ENCODE measurements at places on chromosomes 13 and 19. TPM values are rescaled to one million over a fixed set of nuclear protein-coding genes. Genes with fewer than 3 reads are reported as not detected.

DNA sequence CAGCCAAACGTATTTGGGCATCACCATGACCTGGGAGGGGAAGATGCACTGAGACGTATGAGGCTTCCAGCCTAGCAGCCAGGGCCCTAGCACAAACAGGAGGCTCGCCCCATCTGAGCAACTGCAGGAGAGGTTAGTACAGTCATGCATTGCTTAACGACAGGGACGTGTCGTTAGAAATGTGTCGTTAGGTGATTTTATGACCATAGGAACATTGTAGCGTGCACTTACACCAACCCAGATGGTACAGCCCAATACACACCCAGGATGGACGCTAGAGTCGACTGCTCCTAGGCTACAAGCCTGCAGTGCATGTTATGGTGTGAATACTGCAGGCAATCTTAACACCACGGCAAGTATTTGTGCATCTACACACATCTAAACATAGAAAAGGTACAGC lies 9.3 kb downstream of the CD177 start:
- no peaks in the 10 kb centered on the region for H3K36me3 ChIP-seq
- no peaks in the 10 kb centered on the region for H3K4me1 ChIP-seq
- H3K27me3 ChIP-seq, result no peaks in the 10 kb centered on the region
- DNase-seq, result no peak

- H3K4me3 ChIP-seq, result no peak overlapping the region
- no peaks in the 10 kb centered on the region for H3K36me3 ChIP-seq
- DNase-seq, result no peak
- H3K4me1 ChIP-seq, result no peaks in the 10 kb centered on the region
- no peak overlapping the region for H3K27ac ChIP-seq
- H3K27me3 ChIP-seq, result no peaks in the 10 kb centered on the region
These were observed 21.7 kb upstream of the CALM3 start for GRCh38 chr19:46579361-46579879.

GRCh38 chr19:49216071-49216470 lies 58.5 kb downstream of the TRPM4 start:
- peaks cover 9% of the 10 kb centered on the region for H3K36me3 ChIP-seq
- no peak overlapping the region for H3K4me3 ChIP-seq
- no peaks in the 10 kb centered on the region for H3K27me3 ChIP-seq
- no peak overlapping the region for H3K27ac ChIP-seq
- H3K4me1 ChIP-seq, result no peaks in the 10 kb centered on the region
- no peak for DNase-seq

- H3K36me3 ChIP-seq, result peaks cover 9% of the 10 kb centered on the region
- no peaks in the 10 kb centered on the region for H3K27me3 ChIP-seq
- H3K27ac ChIP-seq, result no peak overlapping the region
- DNase-seq, result no peak
- H3K4me1 ChIP-seq, result peaks cover 29% of the 10 kb centered on the region
- H3K4me3 ChIP-seq, result no peak overlapping the region
These were observed 112.9 kb downstream of the LRCH1 start for GRCh38 chr13:46665633-46666482.

- H3K27ac ChIP-seq, result no peak overlapping the region
- H3K27me3 ChIP-seq, result no peaks in the 10 kb centered on the region
- H3K4me1 ChIP-seq, result no peaks in the 10 kb centered on the region
- H3K36me3 ChIP-seq, result no peaks in the 10 kb centered on the region
These were observed 35.2 kb upstream of the GRTP1 start for GRCh38 chr13:113398963-113399754.

DNA sequence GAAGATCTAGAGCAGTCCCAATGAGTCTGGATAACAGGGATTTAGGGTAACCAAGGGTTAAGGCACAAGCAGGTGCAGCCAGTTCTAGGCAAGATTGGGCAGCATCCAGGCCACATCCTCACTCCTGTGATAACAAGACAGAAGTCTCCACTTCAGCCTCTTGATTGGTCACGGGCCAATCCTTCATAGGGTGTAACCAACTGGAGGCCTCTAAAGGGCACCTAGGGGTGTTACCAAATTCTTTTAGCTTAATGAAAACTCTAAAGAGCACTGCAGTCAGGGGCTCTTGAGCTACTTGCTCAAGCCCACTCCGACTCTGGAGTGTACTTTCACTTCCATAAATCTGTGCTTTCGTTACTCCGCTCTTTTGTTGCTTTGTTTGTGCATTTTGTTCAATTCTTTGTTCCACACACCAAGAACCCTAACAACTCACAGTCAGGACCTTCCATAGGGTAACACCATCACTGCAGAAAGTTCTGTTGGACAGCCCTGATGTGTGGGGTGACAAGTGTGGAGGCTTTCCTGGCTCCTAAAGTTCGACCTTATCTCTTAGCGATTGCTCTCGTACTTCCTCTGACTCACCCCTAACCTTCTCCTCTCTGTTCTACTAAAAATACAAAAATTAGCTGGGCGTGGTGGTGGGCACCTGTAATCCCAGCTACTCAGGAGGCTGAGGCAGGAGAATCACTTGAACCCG lies 36.1 kb downstream of the ZSWIM9 start:
- peak overlapping the region; percentile 28 for H3K27ac ChIP-seq
- H3K4me1 ChIP-seq, result peaks cover 12% of the 10 kb centered on the region
- no peaks in the 10 kb centered on the region for H3K27me3 ChIP-seq
- peaks cover 20% of the 10 kb centered on the region for H3K36me3 ChIP-seq
- H3K4me3 ChIP-seq, result no peak overlapping the region
- DNase-seq, result peak; percentile 80

DNA sequence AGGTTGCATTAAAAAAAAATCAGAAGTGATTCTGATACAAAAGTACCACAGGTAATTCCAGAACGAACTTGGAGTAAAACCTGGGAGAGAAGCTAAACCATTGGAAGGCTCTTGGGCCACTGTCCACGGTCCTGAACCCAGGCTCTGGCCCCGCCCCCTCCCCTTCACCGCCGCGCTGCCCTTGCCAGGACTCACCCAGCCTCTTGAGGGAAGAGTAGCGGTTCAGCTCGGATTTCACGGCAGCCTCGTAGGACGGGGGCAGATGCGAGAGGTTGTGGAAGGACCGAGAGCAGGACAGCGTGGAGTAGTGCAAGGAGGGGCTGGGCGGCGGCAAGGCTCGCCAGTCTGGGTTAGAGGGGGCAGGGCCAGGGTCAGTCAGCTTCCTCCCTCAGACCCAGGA lies 5.7 kb downstream of the SHISA7 start:
- H3K4me1 ChIP-seq, result peaks cover 3% of the 10 kb centered on the region
- no peaks in the 10 kb centered on the region for H3K36me3 ChIP-seq

Gene PNKP
- total RNA-seq, result 83.2 TPM

Gene GPR183
- total RNA-seq, result 13.6 TPM

Gene RDH8
- not detected for total RNA-seq

Gene ZNF490
- total RNA-seq, result 12.2 TPM

Gene SRRM5
- 0.29 TPM for total RNA-seq
